ENCODE measurements at places on chromosomes 5 and 9.

GRCh38 chr5:68347536-68347935 lies 132.0 kb downstream of the PIK3R1 start:
- DNase-seq: no peak

DNA sequence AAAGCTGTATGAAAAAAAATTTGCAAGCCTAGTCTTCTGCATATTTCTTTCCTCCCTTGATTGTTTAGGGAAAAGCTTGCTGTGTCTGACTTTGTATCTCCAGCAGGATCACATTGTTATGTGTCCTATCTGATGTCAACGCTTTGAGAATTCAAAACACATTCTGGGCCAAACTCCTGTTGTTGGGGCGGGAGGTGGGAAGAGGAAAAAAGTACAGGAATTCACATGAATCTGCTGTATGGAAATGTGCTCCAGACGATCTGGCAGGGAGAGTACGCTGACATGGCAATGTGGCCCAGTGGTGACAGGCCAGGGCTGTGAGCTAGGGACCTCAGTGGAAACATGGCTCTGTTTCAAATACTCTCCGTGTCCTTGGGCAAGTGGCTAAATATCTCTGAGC lies 87.4 kb upstream of the GNA14 start:
- no peak for DNase-seq

DNA sequence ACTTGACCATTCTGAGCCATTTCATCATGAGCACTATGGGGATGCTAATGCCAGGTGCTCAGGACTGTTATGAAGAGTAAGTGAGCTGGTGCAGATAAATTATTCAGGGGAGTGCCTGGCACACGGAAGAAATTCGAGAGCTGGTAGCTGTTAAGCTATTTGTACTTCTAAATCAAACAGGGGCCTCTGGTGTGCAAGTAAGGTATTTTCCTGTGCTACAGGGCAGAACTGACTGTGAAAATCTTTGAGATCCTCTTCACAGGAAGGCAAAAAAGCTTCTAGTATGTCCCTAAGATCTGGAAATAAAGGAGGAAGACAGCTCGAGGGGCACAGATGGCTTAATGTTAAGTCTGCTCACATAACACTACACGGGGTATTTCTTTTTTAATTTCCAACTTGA lies 106.3 kb upstream of the SPOCK1 start:
- DNase-seq: no peak

GRCh38 chr9:133558191-133559126 lies 24.0 kb downstream of the ADAMTSL2 start:
- DNase-seq: peak; percentile 18

GRCh38 chr5:36403632-36404311 lies 102.1 kb upstream of the RANBP3L start:
- no peak for DNase-seq

- DNase-seq: no peak
Observed at GRCh38 chr5:7396713-7397454, 946 bp downstream of the ADCY2 start.

DNA sequence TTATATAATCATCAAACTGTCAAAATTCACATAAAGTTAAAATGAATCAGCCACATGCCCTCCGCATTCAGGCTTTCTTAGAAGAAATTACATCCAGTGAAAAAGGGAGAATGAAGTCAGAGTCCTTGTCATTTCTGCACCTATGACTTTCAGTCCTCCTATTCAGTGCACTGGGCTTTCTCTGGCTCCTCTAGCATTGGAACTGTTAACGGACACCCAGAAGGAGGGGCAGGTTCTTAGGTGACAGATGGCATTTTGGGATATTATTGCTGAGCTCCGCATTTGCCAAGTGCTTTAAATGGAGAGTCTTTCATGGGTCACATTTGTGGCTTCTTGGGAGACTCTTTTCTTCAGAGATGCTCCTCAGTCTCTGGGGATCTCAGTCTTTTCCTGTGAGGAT lies 40.0 kb downstream of the ADAMTS19 start:
- DNase-seq: no peak

GRCh38 chr5:37696190-37697021 lies 143.4 kb downstream of the GDNF start:
- DNase-seq: no peak

DNA sequence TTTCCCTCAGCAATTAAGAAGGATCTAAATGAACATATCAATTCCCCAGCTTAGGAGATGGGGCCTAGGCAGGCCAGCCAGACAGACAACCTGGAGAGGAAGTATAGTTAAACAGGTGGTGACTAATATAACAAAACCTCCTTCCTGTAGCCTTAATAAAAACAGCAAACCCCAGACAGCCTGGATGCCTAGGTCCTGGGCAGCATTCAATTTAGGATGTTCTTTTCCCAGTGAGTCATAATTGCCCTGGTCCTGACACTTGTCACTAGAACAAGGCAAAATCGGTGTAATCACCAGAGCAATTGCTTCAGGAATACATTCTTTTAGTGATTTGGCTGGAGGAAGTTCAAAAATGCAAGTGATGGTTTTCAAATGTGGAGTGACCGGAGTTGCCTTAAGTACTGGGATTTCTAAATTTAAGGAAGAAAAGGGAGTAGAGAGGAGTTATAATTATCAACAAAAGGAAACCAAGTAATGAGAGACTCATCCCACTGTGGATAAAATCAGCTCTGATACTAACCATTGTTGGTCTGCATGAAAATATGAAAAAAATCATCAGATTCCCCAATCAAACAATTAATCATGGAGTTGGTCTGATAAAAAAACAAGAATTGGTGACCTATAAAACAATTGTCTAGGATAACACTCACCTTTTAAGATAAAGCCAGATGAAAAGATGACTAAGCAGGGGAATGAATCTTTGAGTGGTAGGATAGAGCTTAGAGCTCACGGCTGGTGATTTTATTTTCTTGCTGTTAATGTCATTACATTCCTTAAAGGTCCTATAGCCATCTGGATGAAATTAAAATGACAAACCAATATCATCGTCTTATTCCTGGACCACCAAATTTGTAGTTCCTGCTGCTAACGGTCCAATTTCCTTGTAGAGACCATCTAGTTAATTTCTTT lies 39.0 kb upstream of the TARS1 start:
- no peak for DNase-seq

DNA sequence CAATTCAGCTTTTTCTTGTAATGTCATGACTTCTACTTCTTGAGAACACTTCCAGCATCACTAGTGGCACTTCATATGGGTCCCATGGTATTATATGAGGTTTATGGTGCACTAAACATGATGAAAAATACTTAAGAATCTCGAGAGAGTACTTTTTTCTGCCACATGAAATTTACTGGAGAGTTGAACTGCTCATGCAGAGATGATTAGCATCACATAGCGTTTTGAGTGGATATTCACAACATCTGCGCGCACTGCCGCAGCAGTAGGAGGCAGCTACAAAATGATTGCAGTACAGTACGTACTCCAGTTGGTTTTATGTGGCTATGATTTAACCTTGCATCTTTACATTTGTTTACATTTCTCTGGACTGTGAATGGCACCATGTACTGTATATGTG lies 14.7 kb downstream of the RAD1 start:
- no peak for DNase-seq

GRCh38 chr5:114153833-114154232 lies 208.0 kb upstream of the KCNN2 start:
- DNase-seq: no peak

- no peak for DNase-seq
Observed at GRCh38 chr9:108815156-108815555, 40.6 kb downstream of the ACTL7B start.

GRCh38 chr5:80076131-80077050 lies 41.2 kb downstream of the THBS4 start:
- DNase-seq: no peak

DNA sequence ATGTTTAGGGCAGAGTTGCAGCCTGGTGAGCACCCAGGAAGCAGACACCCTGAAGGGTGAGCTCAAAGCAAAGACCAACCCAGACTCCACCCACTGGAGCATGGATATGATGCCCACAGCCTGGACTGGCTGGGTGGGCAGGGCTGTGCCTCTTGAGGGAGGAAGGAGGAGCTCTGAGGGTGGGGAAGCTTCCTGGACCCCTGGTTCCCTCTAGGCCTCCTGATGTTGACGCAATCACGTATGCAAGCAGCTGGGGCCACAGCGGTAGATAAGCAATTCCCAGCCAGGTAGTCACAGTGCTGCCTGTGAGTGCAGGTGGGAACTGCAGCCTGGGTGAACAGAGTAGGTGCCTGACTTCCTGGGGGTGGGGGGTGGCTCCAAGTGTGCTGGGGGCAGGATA lies 271.5 kb downstream of the CDK5RAP2 start:
- no peak for DNase-seq

- no peak for DNase-seq
Observed at GRCh38 chr9:84677080-84677479, 7.6 kb downstream of the NTRK2 start.

GRCh38 chr5:82107267-82107666 lies 135.4 kb downstream of the ATG10 start:
- no peak for DNase-seq

DNA sequence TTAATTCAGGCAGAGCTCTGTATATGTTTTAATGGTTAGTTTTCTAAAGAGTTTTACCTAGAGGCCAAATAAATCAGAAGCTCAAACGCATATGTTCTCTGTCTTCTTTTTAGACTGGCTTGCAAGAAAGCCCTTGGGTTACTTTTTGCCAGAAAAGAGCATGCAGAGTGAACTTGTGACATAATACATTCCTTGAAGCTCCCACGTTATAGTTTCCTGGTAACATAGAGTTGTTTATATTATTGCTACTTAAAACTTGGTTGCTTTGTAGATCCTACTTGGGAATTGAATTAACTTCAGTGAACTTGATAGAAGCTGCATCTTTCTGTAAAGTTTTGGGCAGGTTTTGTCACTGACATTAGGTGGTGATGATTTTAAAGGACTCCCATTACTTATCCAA lies 102.9 kb downstream of the C9orf152 start:
- no peak for DNase-seq

Data from stimulated activated CD4-positive, alpha-beta T cell treated with anti-CD3 and anti-CD28 coated beads, TNF-alpha, amount 100 ng/mL, for 48 hours (primary cell).